ENCODE measurements at places on chromosomes 1 and 21.

DNA sequence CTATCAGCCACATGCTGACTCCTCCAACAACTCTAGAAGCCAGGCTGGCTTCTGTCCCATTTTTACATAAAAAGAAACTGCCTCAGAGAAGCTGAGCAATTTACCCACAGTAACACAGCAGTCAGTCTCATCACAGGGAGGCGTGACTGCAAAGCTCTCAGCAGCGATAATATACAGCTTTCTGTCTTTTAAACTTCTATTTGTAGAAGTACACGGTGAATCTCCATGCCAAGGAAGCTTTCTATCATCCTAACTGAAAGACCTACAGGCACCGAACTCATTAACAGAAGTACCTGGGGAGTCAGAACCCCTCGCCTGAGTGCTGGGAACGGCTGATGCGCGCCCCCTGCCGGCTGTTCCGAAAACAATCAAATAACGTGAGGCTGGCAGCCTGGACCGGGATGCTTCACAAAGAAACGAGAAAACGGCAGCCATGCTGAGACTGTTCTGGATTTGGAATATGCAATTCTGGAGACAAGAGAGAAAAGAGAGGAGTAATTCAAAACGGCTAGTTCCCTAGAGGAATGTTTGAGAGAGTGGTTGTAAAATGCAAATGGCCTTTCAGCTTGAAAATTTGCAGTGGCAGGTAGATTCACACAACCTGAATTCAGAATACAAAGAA lies 43.5 kb upstream of the RAB4A start:
- peak; percentile 45 for DNase-seq

GRCh38 chr1:37258068-37258467 lies 216.3 kb upstream of the ZC3H12A start:
- DNase-seq, result no peak

- DNase-seq, result no peak
Measured at GRCh38 chr1:117011334-117011733, 9.8 kb downstream of the CD101 start.

DNA sequence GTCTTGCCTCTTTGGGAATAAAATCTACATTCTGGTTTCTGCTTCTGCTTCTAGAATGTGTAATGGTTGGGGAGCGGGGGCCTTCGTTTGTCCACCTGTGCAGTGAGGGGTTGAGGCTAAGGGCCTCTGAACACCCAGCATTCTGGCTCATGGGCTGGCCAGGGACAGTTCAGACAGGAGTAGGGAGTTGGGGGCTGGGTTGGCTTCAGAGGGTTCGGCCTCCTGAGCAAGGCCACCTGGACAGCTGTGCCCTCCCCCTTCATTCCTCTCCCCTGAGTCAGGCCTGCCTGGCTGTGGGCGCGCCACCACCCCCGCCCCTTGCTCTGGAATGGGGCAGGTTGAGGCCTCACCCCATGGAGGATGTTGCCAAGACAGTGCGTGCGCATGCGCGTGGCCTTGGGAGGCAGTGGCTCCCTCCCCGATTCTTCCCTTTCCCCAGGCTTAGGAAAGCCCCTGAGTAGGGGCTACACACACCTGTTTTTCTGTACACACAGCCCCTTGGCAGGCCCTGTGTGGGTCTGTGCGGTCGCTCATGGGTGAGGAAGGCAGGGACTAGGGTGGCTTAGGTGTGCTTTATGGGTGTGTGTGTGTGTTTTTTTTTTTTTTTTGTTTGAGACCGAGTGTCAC lies 57.0 kb downstream of the YARS1 start:
- no peak for DNase-seq

DNA sequence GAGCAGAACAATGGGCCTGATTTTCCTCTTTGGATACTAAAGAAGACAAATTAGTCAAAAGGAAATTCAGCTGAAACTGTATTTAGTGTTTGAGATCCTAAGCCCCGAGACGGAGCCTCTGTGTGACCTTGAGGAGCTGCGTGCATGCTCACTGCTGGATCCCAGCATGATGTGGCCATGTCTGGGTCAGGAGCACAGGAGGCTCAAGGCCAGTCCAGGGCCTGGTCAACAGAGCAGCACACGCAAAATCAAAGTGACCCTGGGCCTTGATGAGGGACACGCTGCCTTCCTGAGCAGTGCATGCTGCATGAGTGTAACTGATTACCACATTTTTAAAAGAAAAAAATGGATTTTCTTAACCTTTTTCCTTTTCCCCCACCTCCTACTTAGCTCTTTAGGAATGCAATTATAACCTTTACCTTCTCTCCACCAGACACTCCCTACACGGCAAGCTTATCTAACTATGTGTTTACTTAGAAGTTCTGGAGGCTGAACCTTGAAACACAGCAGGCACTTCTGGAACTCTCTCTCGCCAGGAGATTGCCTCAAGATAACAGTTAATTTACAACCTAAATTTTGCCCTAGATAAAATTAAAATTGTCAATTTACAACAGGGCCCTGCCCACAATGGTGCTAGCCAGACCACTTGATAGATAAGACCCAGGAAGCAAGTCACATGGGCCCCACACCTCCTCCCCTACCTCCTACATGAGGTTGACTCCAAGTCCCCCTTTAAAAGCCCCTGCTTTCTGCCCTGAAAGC lies 144.6 kb downstream of the LRIG2 start:
- DNase-seq, result no peak
